ENCODE measurements at places on chromosomes 13 and 19.

GRCh38 chr19:40523322-40524047 lies 53.2 kb upstream of the SHKBP1 start:
- peak; percentile 73 for DNase-seq

DNA sequence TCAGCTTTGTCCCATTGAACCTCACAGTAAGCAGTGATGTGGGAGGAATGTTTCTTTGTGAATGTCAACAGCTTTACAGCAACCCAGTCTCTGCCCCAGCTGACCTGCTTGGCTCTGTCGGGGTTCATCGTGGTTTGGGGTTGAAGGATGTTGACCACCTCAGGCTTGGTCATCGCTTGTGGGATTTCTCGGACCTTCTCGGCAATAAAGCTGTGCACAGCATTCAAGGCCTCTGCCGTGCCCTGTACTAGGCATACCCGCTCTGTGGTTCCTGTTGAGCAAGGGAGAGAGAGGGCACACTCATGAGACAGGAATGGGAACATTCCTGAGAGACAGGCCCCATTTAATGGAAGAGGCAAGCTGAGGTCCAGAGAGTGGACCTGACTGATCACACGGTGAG lies 20.0 kb downstream of the NOVA2 start:
- no peak for DNase-seq

DNA sequence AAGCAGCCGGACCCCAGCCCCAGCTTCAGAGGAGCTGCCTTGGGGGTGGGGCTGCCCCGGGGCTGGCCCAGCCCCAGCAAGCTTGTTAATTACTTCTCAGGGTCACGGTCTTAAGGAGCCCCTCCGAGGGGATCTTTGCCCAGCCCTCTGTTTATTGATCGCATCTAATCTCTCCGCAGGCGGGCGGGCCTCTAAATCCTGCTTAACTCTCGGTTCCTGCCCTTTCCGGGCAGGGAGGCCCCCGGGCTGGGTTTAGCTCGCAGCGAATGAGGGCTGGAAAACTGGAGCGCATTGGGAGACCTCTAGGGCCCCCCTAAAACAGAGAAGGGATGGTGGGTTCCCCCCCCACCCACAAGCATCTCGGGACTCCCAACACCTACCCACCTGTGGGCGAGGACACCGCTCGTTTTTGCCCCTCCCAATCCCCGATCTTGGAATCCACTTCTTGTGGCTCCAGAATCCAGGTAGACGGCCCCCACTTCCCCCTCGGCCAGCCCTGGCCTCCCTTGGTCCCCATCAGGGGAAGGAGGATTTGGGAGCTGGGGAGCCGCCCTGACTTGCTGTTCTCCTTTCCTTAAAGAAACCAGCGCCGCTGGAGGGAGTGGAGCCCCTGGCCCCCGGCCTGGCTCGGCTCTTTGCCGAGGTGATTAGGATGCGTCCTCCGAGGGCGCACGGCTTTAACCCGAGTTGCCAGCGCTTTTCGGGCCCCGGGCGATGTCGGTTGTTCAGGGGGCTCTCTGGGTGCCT lies 59.5 kb upstream of the ADGRL1 start:
- no peak for DNase-seq

DNA sequence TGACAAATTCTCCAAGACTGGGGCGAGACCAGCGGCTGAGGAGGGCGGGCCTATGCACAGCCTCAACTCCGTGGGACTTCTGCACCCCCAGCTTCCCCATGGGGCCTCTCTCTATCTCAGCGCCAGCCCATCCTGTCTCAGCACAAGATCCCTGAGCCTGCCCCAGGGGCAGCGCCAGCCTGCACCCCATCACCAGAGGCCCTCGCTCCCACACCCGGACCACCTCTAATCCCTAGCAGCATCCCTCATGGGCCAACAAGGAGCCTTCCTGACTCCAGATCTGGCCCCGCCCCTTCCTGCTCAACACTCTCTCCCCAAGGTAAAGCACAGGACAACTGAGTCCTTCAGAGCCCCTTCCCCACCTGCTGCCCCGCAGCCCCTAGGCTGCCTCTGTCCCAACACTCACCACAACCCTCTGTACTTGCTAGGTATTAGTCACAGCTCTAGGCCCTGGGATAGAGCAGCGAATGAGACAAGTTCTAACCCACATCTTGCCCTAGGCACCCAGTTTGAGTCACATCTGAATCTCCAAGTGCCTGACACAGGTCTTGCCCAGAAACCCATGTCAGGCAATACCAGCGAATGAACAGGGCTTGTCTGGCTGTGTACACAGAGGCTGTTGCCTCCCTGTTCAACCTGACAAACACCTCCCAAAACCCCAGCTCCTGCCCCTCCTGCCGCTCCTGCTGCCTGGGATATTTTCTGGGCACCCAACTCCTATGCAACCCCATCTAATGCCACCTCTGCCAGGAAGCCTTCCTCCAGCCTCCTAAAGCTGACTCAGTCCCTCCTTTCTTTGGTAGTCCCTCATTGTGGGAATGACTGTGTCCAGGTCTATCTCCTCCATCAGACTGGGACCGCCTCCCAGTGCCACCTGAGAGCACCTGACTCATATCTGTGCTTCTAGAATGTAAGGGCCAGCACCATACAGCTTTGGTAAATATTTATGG lies 18.6 kb downstream of the GRIK5 start:
- DNase-seq, result no peak

DNA sequence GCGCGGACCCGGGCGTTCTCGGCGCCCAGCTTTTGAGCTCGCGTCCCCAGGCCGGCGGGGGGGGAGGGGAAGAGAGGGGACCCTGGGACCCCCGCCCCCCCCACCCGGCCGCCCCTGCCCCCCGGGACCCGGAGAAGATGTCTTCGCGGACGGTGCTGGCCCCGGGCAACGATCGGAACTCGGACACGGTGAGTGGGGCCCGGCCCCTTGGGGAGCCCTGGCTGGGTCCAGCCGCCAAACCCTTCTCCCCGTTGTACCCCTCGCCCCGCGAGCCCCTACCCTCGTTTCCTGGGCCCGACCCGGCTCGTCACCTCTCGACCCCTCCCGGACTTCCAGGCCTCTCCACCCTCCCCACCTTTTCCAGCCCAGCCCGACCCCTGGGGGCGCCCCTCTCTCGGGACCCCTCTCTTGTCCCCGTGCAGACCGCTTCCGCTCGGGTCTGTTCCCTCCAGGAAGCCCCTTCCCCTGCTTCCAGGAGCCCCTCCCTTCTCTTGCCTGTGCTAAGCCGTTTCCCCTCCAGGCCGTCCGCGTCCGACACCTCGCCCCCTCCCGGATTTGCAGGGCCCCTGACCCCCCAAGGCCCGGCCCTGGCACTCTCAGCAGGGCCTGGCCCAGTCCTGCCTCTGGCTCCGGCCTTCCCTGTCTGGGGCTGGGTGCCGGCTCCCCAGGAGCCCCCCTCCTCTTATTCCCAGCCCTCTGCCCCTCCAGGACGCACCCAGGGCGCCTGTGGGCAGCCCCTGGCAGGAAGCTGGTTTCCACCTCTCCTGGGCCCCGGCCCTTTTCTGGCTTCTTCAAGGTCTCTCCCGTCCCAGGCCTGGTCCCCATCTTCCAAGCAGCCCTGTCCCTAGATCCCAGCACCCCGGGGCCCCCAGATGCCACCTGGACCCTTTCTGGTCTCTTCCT lies 632 bp downstream of the MARK4 start:
- no peak for DNase-seq

GRCh38 chr19:19051478-19052213 lies 12.1 kb upstream of the SLC25A42 start:
- no peak for DNase-seq

- no peak for DNase-seq
Measured at GRCh38 chr19:32901504-32902161, 32.1 kb upstream of the SLC7A9 start.

DNA sequence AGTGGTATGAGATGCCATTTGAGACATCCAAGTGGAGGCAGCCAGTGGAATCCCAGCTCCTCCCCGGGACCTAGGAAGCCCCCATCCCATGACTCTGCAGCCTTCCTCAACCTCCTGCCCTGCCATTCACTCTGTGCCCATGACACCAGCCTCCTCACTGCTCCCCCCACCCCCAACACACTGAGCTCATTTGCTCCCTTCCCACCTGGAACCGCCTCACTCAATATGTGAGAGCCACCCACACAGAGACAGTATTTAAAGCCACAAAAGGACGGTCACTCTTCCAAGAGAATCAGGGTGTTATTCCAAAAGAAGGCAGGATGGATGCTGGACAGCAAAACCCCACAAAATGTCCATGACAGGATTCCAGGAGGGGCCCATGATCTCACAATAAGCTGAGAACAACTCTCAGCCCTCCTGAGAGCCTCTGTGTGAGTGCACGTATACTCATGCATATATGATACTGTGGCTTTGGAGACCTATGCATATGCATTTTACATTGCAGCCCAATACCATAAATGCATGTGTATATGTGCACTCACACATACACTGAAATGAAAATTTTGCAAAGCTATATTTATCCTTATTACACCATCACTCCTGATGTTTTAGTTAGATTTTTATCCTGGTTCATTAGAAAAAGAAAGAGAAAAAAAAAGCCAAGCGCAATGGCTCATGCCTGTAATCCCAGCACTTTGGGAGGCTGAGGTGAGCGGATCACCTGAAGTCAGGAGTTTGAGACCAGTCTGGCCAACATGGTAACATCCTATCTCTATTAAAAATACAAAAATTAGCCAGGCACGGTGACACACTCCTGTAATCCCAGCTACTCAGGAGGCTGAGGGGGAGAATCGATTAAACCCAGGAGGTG lies 10.8 kb upstream of the RANBP3 start:
- no peak for DNase-seq

- DNase-seq, result no peak
Measured at GRCh38 chr13:108463340-108463739, 166.1 kb upstream of the MYO16 start.

DNA sequence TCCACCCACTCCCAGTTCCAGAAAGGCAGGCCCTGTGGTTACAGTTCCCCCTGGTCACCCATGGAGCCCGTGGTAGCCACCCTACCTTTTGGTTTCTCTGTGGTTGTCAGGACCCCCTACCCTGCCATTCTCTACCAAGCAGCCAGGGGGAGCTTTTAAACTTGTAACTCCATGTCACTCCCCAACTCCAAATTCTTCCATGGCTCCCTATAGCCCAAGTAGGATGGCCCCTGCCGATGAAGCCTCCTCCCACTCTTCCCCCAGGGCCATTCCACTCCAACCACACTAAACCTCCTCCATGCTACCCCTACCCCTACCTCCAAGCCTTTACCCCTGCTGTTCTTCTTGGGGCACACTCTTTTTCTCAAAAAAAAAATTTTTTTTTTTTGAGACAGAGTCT lies 2.2 kb downstream of the S1PR2 start:
- peak; percentile 46 for DNase-seq

DNA sequence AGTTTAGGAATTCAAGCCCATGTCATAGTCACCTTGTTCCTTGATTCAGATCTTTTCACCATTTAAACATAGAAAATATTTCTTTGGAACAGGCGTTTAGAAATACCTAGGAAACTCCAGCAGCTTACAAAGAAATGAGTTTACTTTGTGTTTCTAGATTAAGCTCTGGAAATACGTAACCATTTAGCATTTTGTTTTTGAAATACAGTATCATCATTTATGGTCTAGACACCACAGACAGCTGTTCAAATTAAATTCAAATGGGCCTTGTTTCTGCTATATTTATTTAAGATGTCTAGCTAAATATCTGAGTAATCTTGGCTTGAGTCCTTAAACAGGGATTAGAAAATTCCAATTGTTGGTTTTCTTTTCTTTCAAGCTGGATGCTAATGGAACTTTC lies 228.5 kb downstream of the NDFIP2 start:
- no peak for DNase-seq

GRCh38 chr19:2341982-2342381 lies 13.5 kb downstream of the SPPL2B start:
- DNase-seq, result no peak

- no peak for DNase-seq
Measured at GRCh38 chr13:20128459-20128931, 32.4 kb downstream of the GJA3 start.

- DNase-seq, result peak; percentile 67
Measured at GRCh38 chr19:3516675-3517207, 10.6 kb downstream of the FZR1 start.

DNA sequence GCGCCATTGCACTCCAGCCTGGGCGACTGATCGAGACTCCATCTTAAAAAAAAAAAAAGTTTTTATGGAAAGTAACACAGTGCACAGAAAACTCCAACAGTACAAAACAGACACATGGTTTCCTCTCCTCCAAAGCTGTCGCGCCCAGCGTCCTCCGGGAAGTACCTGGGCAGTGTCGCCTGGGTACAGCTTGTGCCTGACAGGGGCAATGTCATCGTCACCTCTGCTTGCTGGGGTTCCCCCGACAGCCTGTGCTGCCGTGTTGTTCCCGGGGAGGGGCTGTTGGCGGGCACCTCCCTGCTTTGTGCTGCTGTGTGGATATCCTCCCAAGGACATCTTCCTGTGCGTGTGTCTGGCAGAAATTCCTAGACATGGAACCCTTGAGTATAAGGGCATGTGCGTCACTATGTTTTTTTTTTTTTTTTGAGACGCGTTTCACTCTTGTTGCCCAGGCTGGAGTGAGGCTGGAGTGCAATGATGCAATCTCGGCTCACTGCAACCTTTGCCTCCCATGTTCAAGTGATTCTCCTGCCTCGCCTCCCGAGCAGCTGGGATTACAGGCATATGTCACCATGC lies 2.4 kb upstream of the F2RL3 start:
- no peak for DNase-seq

- DNase-seq, result no peak
Measured at GRCh38 chr13:27691207-27691606, 69.5 kb downstream of the POLR1D start.

Measured in NCI-H1436 (cell line).